Stimulated activated CD4-positive, alpha-beta T cell treated with anti-CD3 and anti-CD28 coated beads, Interleukin-1b, Interleukin-23, amount 100 ng/mL, for 1 hour (primary cell): ENCODE measurements at places on chromosomes 1 and 21.

GRCh38 chr1:60547821-60548220 lies 474.3 kb upstream of the C1orf87 start:
- DNase-seq, result no peak

DNA sequence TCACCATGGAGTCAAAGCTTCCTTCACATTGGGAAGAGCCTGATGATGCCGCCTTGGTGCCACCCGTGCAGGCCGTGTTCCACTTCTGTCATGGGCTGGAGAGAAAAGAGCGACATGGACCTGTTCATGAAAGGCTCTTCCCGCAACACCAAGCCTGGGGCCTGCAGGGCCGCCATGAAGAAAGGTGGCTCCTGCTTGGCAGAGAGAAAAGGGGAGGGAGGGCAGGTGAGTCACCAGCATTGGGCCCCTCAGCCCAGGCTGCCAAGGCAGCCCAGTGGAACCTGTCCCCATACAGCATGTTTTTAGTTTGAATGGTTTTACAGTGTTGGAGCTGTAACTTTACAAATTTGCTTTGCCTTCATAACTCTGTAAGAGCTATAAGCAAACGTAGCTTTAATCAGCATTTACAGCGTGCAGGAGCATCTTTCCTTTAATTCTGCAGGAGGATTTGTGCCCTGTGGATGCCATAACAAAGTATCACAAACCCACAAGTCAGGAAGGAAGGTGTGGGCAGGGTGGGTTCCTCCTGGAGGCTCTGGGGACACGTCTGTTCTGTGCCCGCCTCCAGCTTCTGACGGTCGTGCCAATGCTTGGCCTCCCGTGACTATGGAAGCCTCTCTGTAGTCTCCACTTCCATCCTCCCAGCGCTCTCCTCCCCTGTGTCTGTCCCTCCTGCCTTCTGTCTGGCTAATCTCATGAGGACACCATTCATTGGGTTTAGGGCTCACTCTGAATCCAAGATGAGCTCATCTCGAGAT lies 49.1 kb downstream of the RIPK4 start:
- no peak for DNase-seq

GRCh38 chr1:12436817-12437599 lies 181.0 kb downstream of the DHRS3 start:
- no peak for DNase-seq

DNA sequence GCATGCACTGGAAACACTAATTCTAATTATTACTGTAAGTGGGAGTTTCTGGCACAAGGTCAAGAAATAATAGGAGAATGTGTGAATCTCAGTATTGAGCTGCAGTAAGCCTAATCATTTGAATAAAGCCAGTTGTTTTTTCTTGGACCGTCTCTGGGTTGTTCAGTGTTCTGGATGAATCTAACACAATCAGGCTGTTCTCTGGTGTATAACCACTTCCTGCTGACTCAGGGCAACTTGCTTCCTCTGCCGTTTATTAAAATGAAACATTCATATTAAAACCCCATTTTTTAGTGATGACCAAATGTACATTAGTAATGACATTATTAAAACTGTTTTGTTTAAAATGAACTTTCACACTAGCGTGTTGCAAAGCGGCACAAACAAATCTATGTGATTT lies 273.1 kb upstream of the SNX7 start:
- no peak for DNase-seq

GRCh38 chr1:8858888-8859706 lies 19.4 kb downstream of the ENO1 start:
- DNase-seq, result no peak
